ENCODE measurements at places on chromosomes 4 and X.

DNA sequence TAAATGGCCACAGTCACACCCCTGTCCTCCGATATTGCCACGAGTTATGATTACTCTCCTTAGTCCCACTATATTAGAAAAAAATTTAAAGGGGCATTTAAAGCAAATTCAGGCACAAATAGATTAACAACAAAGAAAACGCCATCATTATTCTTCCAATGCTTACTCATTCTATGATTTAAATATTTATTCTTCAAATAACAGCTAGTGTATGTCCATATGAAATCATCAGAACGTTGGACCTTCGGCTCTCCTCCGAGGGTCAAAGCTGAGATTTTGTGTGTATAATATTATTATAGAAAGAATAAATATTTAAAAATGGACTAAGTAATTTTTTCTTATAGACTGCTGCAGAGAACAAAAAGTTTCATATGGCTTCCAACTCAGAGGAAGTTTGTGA, 122.9 kb downstream of the MAML3 start:
- no peak for DNase-seq

GRCh38 chrX:11066812-11067211, 44.3 kb upstream of the HCCS start:
- DNase-seq, result no peak

- no peak for DNase-seq
These were observed 28.7 kb downstream of the DIAPH2 start for GRCh38 chrX:96713303-96713702.

- no peak for DNase-seq
These were observed 759 bp downstream of the ZC4H2 start for GRCh38 chrX:64975491-64975890.

- DNase-seq, result no peak
These were observed 155.8 kb downstream of the HHIP start for GRCh38 chr4:144801731-144802130.
